ENCODE measurements at places on chromosomes 3 and 15. TPM values are rescaled to one million over a fixed set of nuclear protein-coding genes. Genes with fewer than 3 reads are reported as not detected.

SOX2 gene
- total RNA-seq: 23.5 TPM

RBPMS2 gene
- 2.0 TPM for total RNA-seq

CHRNA7 gene
- 19.1 TPM for total RNA-seq

HPS3 gene
- total RNA-seq: 12.1 TPM

PRTG gene
- 19.4 TPM for total RNA-seq

ADAM10 gene
- total RNA-seq: 140 TPM

DPP8 gene
- total RNA-seq: 33.4 TPM

PAQR9 gene
- total RNA-seq: 2.5 TPM

ADCY5 gene
- total RNA-seq: 2.1 TPM

GHSR gene
- total RNA-seq: not detected

PDIA5 gene
- total RNA-seq: 49.4 TPM

GYG1 gene
- 27.3 TPM for total RNA-seq

SLC22A14 gene
- total RNA-seq: 0.93 TPM

EPB42 gene
- total RNA-seq: not detected

RHCG gene
- not detected for total RNA-seq

KNG1 gene
- total RNA-seq: not detected

ATP13A5 gene
- total RNA-seq: not detected

LRRK1 gene
- total RNA-seq: 1.5 TPM
